ENCODE measurements at places on chromosomes 7 and 10.

DNA sequence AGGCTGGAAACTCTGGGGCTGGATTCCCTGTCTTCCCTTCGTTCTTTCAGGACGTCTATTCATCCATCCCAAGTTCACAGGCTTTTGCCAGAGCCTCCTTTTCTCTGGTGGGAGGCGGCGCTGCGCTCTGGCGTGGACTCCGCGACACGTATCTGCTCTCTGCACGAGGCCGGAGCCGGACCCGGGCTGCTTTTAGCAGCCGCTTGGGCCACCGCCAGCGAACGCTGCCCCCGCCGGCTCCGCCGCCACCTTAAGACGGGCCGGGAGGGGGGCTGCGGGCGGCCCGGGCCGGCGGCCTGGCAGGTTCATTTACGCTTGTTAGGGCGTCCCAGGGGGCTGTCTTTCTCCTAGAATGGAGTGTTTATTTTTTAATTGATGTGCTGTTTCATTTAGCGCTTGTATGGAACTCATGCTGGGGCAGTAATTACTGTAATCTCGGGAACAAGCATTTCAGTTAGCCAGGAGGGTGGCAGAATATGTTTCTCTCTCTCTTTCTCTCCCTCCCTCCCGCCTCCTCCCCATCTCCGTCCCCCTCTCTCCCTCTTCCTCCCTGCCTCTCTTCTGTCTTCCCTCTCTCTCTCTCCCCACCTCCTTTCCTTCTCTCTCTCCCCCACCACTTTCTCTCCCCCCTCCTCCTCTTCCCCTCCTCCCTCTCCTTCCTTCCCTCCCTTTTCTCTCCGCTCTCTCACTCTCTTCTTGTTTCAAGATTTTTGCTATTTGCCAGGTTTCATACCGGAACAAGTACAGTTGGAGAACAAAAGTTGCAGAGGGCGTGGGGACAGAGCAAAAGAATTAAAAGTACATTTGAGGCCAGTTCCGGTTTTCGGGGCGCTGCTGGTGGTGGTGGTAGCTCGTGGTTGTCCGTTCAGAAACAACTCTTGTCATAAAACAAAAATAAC lies 1.3 kb upstream of the FZD8 start:
- peak; percentile 36 for DNase-seq

DNA sequence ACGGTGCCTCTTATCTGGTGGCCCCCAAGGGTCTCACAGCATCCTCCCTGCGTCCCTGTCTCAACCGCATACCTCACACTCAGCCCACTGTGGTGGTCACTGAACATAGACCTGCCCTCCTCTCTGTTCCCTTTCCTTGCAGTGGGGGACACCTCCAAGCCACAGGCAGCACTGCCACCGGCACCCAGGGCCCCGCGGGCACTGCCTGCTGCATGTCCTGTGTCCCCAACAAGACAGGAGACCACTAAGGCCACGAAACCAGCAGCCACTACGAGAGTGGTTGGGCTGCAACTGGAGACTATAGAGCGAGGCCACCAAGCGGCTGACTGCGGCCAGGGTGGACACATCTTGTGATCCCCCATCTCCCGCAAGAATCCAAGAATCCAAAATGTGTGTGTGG lies 15.3 kb downstream of the BRI3 start:
- DNase-seq: no peak

GRCh38 chr7:144057954-144058353 lies 9.2 kb downstream of the OR2A5 start:
- no peak for DNase-seq

DNA sequence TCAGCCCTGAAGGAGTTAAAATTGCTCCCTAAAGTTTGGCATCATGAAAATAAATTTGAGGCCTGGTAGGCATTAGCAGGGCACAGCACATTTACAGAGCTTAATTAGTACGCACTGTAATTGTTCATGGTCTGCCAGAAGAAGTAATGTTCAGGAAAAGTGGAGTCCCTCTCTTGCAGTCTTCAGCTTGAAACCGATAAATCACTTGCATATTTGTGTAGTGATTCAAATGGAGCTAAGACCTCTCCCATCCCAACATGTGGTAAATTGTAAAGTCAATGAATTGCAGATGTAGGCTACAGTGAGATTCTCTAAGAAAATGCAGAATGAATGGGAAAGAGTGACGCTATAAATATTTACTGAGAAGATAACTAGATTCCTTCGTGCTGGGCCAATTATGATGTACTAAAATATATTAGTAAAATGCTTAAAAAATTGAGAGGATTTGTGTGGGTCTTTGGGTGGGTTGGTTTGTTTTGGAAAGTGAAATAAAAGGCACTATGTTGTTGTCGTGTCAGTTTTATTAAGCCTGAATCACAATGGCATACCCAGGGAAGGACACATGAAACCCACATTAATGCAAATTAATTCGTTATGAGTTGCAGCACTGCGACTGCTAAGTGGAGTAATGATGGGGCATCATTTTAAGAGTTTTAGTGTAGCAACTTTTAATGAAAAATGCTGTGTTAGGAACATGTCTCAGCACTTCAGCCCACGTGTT lies 8.4 kb downstream of the TCF7L2 start:
- DNase-seq: no peak

- no peak for DNase-seq
Observed at GRCh38 chr10:49174261-49174925, 13.8 kb downstream of the TMEM273 start.

DNA sequence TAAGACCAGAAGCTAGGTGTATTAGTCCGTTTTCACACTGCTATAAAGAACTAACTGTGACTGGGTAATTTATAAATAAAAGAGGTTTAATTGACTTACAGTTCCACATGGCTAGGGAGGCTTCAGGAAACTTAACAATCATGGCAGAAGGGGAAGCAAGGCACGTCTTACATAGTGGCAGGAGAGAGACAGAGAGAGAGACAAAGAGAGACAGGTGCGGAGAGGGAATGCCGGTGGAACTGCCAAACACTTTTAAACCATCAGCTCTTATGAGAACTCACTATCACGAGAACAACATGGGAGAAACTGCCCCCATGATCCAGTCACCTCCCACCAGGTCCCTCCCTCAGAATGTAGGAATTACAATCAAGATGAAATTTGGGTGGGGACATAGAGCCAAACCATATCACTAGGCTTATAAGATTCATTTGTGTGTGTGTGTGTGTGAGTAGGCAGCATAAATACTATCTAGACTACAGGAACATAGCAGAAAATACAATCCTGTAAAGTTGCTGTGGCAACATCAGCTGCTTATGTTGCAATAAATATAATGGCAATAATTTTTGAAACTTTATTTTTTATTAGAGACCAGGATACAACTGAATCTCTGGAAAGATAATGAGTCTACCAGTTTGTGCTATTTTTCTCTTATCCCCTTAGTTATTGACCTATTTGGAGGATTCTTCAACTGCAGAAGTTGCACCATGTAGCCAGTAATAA lies 77.1 kb downstream of the NRF1 start:
- no peak for DNase-seq

DNA sequence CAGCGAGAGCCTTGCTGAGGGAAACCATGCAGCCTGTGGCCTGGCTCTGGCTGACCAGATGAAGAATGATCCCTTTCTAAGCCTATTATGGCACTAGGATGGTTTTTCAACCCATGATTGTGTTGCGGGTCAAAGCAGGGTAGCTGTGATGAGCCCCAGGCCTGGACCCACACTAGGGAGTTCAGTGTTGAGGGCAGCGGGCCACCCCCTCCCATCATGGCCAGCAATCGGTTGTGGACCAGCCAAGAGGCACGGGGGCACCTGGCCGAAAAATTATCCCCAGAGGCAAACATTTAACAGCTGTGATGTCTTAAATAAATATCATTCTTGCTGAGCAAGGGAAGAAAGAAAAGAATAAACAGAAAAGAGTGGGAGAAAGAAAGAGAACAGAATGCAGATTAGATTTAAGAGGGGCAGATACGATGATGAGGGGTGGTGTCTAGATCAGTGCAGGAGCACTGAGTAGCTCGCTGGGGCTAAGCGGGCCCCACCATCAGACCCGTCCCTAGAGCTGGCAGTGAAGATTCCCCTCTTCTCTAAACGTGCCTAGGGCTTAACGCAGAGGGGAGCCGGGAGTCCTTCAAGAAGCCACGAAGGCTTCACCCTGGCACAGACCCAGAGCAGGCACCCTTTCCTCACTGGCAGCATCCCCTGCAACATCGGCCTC lies 82.7 kb downstream of the SLC37A3 start:
- no peak for DNase-seq

GRCh38 chr7:5681979-5682546 lies 99.4 kb downstream of the RNF216 start:
- no peak for DNase-seq

GRCh38 chr7:117270371-117270770 lies 52.5 kb downstream of the WNT2 start:
- no peak for DNase-seq

- no peak for DNase-seq
Observed at GRCh38 chr10:71715026-71715425, 4.6 kb downstream of the C10orf105 start.

GRCh38 chr7:5636914-5637313 lies 144.5 kb downstream of the RNF216 start:
- DNase-seq: no peak

DNA sequence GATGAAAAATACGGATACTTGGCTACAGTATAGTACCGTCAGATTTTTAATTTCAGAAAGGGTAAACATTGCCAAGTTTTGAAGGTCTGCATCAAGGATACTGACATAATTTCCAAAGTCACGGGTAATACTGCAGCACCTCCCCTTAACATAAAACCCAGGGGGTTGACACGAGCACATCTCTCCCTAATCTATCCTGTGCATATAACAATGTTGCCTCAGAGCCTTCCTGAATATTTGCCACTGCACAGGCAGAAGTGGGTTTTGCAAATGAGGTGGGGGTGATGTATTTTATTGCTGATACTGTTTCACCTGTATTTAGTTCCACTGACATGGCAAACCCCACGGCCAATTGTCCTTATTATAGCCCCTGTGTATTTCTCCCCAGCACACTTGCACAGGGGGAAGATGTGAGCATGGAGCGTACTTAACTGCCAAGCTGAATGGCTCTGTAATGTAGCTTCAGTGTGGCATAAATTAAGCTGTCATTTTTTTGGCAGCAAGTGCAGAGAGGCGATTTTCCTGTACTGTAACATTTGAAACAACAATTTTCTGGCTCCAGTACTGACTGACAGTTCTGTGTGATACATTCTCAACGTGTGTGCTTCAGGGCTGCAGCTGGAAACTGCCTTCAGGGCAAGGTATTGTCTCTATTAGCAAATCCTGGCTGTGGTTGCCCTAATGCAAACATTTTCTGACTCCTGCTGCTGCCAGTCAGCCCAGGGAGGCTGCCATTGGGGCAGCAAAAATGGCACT lies 299.6 kb upstream of the SP4 start:
- peak; percentile 100 for DNase-seq

DNA sequence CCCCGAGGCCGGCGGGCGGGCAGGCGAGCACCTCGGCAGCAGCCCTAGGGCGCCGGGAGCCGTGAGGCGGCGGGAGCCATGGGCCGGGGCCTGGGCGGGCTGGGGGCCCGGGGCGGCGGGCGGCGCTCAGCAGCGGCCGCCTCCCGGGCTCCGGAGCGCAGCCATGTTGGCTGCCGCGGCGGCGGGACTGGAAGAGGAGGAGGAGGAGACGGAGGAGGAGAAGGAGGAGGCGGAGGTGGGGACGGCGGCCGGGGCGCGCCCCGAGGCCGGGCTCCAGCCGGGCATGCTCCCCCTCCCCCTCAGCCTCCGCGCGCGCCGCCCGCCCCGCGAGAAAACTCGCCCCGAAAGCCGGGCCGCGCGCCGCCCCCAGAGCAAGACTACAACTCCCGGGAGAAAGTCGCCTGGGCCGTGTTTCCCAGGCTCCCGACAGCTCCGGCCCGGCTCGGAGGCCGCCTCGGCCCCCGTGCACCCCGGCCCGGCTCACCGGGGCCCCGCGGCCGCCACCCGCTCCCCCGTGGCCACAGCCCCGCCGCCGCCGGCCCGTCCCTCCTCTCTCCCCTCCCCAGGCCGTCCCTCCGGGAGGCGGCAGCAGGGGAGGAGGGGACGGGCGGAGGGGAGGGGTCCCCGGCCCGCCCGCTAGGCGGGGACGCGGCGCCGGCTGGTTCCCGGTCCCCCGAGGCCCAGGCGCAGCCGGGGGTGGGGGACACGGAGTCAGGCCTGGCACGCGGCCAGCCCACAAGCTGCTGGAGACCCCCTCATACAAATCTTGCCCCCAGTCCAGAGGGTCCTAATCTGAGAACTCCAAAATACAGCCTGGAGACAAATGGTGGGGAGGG lies at the start of gene DLG5:
TSS of gene DLG5 (minus strand) at position 190 of the 836 bp plus-strand sequence. CDS start 235 bp downstream, outside the sequence.
- no peak for DNase-seq

GRCh38 chr7:26070290-26070689 lies 81.7 kb upstream of the NFE2L3 start:
- no peak for DNase-seq

GRCh38 chr10:28714401-28715053 lies 37.2 kb downstream of the BAMBI start:
- DNase-seq: no peak

DNA sequence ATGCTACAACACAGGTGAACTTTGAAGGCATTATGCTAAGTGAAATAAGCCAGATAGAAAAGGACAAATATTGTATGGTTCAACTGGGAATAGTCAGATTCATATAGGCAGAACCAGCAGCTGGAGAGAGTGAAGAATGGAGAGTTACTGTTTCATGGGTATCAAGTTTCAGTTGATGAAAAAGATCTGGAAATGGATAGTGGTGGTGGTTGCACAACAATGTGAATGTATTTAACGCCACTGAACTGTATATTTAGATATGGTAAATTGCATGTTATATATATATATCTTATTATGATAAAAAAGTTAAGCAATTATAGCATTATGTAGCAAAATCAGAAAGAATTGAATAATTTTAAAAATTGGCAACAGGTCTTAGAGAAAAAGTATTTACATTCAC lies 3.9 kb downstream of the LMBR1 start:
- DNase-seq: no peak

DNA sequence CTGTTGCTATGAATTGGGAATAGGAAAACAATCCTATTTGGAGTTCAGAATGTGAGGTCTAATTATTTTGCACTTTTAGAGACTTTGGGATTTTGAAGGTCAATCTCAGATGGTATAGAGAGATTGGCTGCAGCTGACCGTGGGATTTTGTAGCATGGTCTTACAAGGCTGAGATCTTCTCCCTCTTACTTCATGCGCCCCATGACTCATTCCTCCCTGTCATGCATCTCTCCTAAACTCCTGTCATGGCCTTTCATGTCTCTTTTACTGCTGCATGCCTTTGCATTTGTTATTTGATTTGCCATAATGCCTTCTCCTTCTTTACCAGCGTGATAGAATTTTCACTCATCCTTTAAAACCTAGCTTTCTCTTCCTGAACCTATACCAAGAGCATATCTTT lies 133.1 kb downstream of the BBS9 start:
- DNase-seq: no peak

DNA sequence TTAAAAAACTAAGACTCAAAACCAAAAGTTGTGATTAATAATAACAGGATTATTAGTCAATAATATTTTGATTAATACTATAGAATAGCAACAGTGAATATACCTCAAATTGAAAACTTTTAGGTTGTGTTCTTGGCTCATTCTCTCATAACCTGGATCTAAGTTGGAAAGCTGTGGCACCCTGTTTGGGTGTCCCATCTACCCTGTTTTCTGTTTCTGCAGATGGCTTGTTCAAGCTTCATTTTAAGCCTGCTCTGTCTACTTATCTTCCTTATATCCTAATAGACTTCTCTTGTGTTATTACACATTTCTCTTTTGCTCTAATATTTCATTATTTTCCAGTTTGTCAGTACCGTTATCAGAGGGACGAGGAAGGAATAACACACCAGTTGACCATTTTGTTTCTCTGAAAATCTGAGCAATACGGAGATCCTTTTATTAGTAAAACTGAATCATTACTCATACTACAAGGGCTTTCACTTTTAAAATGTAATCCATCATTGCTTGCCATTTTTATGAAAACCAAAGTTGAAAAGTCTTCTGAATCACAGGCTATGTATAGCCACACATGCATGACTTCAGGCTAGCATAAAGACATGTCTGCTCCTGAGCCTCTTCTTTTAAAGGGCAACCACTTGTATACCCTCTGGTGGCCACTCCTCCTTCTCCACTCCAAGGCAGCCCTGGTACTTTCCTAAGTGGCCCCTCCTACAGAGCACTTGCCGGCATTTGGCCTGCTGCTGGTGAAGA lies 22.3 kb downstream of the COX15 start:
- no peak for DNase-seq

All from NCI-H2081 treated with DMSO at 0.1 percent for 48 hours (cell line).